ENCODE measurements at places on chromosomes 1 and 21.

DNA sequence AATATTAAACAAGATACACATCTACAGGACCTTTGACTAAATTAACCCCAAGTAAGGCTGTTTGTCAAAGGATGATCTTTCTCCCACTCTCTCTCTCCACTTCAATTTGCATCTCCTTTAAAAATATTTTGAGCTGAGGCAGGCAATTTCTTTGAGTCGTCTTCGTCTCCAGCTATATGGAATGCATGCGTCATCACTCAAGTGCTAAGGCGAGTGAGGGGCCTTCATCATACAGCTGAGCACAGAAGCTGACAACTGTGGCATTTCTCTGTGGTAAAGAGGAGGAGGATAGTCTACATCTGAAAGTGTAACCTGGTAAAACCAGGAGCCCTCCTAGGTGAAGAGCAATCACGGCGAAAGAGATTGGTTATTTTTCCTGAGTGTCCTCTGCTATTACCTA, 7.6 kb downstream of the EPHX4 start:
- no peak for DNase-seq

DNA sequence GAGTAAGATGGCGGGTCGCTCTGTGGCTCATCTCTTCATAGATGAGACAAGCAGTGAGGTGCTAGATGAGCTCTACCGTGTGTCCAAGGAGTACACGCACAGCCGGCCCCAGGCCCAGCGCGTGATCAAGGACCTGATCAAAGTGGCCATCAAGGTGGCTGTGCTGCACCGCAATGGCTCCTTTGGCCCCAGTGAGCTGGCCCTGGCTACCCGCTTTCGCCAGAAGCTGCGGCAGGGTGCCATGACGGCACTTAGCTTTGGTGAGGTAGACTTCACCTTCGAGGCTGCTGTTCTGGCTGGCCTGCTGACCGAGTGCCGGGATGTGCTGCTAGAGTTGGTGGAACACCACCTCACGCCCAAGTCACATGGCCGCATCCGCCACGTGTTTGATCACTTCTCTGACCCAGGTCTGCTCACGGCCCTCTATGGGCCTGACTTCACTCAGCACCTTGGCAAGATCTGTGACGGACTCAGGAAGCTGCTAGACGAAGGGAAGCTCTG, 2.4 kb downstream of the TNFAIP8L2 start:
- DNase-seq, result no peak

DNA sequence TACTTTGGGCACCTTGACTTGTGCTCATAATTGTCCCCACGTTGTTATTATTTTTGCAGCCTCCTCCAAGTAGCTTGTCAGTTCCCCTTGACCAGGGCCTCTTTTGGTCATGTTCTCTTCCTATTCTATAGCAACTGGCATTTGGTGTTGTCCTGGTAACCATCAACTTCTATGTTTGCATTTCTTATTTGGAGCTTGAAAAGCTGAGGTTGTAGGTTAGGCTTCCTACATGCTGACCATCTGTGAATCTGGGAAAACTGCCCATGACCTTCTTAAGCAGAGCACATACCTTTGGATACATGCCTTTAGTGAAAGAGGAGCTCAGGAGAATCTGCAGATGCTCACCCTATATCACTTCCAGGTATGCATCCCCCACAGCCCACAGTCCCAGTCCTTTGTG, 160.8 kb downstream of the HHAT start:
- no peak for DNase-seq

- DNase-seq, result peak; percentile 85
Measured at GRCh38 chr1:223887747-223888418, 42.1 kb upstream of the TP53BP2 start.

DNA sequence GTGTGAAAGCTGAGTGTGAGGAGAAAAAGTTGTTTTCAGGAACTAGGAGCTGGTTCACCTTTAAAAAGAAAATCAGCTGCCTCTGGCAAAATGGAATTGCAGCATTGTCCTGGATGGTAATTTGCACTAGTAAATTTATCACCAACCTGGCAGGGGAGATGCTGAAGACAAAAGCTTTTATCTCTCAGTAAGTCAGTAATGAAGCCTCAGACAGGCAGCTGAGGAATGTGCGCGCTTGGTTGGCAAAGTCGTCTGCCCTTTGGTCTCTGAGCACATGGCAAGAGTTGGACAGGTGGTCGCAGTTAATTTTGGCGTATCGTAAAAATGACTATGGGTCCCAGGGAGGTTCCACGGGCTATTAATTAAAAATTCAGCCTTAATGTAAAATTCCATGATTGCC, 131.9 kb downstream of the BACH1 start:
- DNase-seq, result no peak

- no peak for DNase-seq
Measured at GRCh38 chr1:87720561-87720960, 391.9 kb downstream of the LMO4 start.

- DNase-seq, result no peak
Measured at GRCh38 chr1:192639607-192640368, 3.8 kb downstream of the RGS13 start.

DNA sequence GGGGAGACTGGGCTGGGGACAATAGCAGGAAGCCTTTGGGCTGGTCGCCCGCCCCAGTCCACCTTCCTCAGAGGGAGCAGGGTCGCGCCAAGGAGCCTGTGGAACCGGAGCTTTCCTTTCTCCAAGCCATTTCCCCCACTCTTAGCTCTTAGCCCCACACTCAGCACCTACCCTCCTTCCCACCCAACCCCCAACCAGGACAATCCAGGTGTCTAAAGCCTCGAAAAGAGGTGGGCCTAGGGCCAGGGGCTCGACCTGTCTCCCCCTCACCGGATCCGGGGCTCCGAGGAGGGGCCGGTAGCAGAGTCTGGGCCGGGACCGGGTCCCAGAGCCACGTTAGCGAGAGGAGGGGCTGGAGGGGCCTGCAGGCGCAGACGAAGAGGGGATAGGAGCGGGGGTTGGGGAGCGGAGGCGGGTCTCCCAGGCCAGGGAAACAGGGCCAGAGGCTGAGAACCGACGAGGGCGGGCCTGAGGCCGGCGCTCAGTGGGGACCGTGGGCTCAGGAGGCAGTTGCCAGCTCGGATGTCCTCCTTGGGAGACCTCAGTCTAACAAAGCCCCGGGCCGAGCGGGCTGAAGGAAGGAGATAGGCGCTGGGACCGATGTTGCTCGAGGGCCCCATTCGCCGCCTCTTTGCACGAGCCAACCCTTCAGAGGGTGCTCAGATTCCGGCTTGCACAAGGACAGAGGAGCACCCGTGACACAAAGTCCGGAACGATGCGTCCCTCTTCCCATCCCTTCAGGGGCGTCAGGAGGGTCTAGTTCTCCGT, 943 bp downstream of the SEMA6C start:
- DNase-seq, result no peak

DNA sequence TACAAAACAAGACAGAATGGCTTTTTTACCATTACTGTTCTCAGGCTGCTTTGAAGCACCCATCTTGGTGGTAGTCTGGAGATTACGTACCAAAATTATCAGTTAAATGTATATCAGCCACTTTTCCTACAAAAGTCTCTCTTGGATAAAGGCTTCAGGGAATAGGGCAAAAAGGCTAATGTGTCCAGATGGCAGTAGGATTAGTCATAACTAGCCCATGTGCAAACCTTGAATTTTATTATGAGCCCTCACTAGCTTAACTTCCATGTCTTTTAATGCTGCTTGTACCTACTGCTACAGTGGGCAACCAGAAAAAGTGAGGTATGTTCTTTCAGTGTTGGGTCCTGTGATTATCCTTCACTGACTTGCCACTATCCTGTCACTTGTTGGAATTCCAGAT, 51.0 kb downstream of the PLPPR4 start:
- DNase-seq, result no peak

DNA sequence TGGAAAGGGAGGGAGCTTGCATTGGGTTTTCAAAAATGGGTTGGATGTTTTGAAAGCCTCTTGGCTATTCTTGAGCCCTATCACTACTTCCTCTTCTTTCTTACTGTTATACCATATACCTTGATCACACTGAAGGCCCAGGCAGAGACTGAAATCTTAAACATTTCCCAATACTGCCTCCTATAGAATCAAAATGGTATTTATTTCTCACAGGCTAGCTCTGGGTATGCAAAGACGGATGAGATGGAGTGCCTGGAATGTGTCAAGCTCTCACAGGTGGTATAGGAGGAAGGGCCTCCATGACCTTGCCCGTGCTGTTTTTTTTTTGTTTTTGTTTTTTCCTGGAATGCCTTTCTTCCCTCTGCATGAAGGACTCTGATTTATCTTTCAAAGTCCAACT, 268.4 kb upstream of the USP24 start:
- no peak for DNase-seq

DNA sequence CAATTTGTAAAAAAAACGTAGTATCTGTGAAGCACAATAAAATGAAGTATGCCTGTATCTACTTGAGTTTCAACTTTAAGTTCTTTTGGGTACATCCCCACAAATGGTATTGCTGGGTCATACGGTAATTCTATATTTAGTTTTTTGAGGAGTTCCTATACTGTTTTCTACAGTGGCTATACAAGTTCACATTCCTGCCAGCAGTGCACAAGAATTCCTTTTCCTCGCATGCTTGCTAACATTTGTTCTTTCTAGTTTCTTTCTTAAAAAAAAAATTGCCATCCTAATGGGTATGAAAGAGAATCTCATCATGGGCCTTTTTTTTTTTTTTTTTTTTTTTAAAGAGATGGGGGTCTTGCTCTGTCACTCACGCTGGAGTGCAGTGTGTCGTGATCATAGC, 41.9 kb downstream of the UCK2 start:
- no peak for DNase-seq

DNA sequence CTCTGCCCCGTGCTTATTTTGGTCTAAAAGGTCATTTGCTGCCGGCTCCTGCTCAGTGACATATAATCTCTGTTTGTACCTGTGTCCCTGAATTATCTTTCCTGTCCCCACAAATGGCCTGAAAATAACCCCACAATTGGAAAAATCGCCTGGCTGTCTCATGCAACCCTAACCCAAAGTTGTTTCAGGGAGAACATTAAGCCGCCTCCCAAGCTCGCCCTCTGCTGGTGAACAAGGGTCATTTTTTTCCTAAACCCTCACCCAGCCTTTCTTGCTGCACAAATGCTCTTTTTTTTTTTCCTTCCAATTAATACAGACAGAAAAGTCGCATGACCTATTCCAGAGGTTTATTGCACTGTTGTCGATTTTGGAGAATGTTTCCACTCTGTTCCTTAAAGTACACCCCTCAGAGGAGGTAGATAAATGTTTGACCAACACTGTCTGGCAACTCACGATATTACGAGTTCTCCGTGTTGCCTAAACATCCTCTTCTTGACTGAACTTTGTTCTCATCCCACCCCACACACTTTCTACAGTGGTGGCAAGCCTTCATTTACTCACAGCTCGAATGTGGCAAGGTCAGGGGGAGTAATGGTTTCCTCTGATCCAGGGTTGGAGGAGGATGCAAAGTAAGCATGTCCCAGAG, 148.7 kb downstream of the ZZZ3 start:
- peak; percentile 28 for DNase-seq

DNA sequence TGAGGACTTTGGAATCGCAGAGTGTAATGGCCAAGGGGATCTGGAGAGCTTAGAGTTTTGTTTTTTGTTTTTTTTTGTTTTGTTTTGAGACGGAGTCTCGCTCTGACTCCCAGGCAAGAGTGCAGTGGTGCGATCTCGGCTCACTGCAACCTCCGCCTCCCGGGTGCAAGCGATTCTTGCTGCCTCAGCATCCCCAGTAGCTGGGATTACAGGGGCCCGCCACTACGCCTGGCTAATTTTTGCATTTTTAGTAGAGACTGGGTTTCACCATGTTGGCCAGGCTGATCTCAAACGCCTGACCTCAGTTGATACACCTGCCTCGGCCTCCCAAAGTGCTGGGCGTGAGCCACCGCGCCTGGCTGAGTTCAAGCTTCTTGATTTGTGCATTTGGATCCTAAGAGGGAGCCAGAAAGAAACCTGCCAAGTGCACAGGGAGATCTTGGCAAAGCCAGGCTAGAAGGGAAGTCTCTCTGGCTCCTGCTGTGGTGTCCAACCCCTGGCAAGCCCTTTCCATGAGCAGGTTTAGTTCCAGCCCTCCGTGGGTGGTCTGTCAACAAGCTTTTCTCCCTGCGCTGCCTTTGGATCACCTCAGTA, 852 bp downstream of the FAAH start:
- no peak for DNase-seq

DNA sequence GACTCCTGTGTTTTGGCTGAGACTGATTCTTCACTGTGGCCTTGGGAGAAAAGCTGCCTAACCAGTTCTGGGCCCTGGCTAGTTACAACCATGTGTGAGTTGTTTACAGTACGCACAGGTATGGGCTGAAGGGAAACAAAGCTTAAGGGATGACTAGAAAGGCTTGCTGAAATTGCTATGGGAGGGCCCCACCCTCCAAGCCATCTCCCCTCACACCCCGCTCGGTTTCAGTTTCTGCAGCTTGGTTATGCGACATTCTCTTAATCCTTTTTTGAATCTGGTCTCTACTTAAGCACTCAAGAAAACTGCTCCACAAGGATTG, 43.1 kb downstream of the PBX1 start:
- no peak for DNase-seq

DNA sequence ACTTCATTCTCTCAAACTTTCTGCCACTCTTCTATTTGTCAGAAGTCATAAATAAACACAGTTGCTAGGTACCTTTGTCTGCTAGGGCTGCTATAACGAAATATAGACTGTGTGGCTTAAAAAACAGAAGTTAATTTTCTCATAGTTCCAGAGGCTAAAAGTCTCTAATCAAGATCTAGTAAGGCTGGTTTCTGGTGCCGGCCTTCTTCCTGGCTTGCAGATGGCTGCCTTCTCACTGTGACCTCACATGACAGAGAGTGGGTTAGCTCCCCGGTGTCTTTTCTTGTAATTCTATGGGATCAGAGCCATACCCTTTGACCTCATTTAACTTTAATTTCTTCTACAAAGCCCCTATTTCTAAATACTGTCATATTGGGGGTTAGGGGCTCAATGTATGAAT, 5.9 kb downstream of the PDC start:
- no peak for DNase-seq

- peak; percentile 99 for DNase-seq
Measured at GRCh38 chr1:44327679-44328491, 27.2 kb downstream of the ERI3 start.

DNA sequence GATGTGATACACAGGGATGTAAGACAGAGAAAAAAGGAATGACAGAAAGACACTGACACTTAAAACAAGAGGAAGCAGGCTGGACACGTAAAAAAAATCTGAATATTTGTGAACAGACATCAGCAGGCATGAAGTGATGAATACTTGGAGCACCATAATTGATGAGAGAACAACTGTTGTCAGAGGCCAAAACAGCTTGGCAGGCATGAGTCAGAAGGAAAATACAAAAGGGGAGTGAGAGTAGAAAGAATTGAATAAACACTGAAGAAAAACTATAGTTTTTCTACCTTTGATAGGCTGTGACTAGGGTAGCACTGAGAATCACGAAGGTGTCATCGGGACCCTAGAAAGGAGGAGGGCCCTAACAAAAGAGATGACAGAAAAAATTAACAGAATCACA, 21.6 kb upstream of the GUCA2A start:
- no peak for DNase-seq

GRCh38 chr1:56435434-56436262, 143.7 kb downstream of the PLPP3 start:
- no peak for DNase-seq
